ENCODE measurements at places on chromosomes 2 and 18.

DNA sequence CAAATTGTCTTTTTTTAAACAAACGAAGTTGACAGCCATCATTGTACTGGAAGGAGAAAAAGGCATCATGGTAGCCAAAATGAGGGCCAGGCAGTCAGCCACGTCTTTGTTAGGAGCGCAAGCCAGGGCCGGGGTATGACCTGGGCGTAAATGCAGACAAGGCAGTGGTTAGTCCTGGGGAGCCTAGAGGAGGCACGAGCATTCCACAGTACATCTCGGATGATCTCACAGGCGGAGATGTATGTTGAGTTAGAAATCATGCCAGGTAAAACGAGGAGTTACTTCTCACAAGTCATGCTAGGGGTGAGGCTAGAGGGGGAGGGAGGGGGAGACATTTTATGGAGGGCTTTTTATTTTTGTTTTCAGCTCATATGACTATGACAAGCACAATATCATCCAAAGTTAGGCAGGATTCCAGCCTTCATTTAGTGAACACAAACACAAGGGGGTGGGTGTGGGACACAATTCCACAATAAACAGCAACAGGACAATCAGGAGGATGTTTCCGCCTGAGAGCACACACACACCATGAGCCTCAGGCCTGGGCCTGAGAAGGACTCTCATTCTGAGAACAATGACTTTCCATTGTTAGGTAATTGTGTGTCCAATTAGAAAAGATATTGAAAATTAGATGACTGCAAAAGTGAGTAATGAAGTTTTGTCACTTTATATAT lies 64.4 kb upstream of the PGAP1 start:
- DNase-seq, result no peak

- no peak for DNase-seq
Measured at GRCh38 chr2:156464106-156464505, 27.9 kb downstream of the GPD2 start.

GRCh38 chr2:214630402-214631045 lies 179.0 kb downstream of the BARD1 start:
- DNase-seq, result no peak

- DNase-seq, result no peak
Measured at GRCh38 chr2:59538398-59538911, 1015.0 kb downstream of the BCL11A start.

- DNase-seq, result no peak
Measured at GRCh38 chr2:235909358-235909757, 258.8 kb downstream of the GBX2 start.

DNA sequence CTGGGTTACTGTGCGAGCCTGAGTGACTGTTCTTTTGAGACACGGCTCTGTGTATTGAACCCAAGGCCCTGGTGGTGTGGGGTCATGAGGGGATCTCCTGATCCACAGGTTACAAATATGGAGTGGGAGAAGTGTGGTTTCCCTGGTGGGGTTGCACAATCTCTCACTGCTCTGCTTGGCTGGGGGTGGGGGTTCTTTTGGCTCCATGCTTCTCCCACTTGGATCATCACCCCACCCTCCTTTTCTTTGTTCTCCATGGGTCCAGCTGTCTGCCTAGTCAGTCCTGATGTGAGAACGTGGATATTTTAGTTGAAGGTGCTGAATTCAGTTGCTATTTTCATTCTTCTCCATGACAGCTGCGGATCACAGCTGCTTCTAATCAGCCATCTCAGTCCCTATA lies 37.8 kb downstream of the AGPS start:
- no peak for DNase-seq

DNA sequence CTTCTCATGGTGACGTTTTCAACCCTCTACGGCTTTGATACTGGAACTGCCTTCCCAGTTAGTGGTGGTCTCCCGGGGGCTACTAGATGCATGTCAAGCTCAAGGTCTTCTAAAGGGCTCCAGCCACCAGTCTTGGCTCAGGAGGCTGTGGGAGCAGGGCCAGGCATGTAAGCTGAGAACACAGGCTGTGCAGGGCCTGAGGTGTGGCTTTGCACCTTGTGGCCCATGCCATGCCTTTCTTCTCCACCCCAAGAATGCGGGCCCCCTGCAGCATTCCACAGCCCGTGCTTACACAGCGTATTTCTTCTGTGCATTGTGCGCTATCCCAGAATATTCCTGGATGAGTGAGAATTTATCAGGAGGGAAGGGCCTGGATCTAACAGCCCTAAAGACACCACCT lies 144.9 kb downstream of the SEPTIN10 start:
- DNase-seq, result no peak

DNA sequence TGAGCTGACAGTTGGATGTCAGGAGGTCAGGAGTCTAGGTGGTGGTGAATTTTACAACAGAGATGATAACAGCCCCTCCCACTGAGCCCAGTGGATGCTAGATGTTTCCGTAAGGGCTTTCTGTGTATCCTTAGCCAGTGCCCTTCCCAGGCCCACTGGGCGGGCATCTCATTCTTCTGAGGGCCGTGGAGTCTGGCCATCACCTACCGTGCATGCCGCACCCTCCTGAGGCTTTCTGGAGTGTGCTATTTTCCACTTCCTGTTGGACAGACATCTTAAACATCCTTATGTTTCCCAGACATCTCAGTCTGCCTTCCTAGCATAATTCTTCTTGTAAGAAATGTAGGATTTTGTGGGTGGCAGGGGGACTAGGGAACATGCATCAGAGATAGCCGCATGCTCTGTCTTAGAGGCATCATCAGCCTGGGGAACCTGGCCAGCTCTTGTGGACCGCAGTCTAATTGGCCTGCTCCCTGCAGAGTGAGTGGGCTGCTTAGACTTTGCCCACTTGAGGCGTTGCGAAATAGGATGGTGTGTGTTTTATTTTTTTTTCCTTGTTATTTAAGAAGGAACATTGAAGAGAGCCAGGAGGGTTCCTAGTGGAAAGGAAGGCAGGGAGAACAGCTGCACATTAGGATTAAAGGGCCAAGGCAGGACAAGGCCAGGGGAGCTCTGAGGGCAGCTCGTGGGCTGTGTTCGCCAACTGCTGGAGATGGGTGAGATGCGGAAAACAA lies 135.8 kb downstream of the SH3RF3 start:
- no peak for DNase-seq

DNA sequence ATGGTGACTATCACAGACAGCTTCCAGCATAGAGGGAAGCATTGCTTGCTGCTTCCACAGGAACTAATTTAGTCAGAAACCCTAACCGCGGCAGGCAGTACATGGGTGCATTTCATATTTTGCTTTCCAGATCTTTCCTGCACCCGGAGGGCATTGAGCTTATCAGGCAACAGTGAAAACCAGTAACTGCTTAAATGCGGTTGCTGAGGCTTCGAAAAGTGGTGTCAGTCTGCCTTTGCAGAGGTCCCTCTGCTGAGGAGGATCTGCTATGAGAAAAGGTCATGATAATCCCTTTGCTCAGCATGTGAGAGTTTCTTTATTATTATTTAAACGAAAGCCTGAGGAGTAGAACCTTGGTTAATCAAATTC lies 44.6 kb upstream of the ROCK2 start:
- DNase-seq, result no peak

DNA sequence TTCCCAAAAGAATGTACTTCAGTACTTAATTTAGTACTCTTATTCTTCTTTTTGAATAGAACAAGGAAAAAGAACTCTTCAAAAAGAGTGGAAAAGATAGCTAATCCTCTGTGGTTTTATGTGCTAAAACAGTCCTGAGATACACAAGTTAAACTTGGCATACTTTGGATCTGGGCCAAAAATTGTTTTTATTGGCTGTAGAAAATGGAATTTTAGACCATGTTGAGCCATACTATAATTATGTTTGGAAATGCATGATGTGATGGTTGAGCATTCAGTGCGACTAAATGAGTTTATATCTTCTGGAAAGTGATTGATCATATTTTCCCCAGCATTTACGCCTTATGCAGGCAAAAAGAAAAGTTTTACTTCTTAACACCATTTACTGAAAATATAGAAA lies 18.0 kb upstream of the PDE1A start:
- DNase-seq, result no peak

- no peak for DNase-seq
Measured at GRCh38 chr2:238238311-238238765, 1.5 kb downstream of the HES6 start.

DNA sequence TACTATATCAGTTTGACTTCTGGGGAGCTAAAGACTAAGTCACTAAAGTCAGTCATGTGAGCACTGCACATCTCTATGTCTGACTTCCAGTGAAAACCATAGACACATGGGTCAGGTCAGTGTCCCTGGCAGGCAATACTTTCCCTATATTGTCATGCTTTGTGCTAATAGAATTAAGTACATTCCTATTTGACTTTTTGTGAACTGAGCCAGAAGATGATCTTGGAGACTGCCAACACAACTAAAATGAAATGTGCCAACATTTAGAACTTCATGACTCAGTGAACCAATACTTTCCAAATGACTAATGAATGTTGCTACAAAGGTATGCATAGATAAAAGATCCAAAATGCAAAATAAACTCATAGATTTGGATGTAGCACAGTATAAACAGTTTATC lies 820.8 kb upstream of the FAM98A start:
- DNase-seq, result no peak

DNA sequence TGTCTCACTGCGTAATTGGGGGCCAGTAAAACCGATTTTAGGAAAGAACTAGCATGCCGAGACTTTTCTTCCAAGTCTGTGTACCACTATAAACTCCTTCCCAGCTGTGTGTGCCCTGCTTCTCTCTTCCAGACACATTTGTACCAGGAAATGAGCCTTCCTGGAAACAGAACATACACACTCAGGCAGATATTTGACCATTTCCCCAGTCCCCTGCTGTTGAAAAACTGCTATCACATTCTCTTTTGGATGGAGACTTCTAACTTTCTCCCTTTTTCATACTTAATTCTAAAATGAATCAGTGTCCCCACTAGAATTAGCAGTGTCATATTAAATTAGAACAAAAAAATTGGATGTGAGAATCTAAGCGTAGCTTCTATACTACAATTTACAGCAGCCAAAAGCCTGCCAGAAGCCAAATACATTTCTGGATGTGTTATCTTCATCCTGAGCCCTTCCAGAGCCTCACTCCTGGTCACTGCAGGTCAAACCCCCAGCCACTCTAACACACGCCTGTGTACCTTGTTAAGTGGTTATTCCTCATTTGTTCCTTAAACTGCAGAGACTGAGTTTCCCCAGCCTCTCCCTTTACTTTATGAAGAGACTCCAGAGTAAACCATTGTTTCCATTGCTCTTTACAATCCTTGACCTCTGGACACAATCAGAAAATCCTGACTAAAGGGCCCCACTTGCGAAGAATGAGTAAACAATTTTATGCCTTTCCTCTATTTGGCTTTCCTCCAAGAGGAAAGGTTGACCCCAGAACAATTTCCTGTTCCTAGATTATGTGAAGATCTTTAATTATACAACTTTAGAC lies 20.4 kb downstream of the DSG4 start:
- no peak for DNase-seq

GRCh38 chr2:204127238-204127637 lies 190.7 kb downstream of the ICOS start:
- DNase-seq, result no peak

GRCh38 chr18:52339891-52340371 lies at the start of gene DCC:
TSS of gene DCC (plus strand) at chr18:52340197. CDS start at chr18:52340788, 591 bp downstream.
- peak; percentile 70 for DNase-seq

DNA sequence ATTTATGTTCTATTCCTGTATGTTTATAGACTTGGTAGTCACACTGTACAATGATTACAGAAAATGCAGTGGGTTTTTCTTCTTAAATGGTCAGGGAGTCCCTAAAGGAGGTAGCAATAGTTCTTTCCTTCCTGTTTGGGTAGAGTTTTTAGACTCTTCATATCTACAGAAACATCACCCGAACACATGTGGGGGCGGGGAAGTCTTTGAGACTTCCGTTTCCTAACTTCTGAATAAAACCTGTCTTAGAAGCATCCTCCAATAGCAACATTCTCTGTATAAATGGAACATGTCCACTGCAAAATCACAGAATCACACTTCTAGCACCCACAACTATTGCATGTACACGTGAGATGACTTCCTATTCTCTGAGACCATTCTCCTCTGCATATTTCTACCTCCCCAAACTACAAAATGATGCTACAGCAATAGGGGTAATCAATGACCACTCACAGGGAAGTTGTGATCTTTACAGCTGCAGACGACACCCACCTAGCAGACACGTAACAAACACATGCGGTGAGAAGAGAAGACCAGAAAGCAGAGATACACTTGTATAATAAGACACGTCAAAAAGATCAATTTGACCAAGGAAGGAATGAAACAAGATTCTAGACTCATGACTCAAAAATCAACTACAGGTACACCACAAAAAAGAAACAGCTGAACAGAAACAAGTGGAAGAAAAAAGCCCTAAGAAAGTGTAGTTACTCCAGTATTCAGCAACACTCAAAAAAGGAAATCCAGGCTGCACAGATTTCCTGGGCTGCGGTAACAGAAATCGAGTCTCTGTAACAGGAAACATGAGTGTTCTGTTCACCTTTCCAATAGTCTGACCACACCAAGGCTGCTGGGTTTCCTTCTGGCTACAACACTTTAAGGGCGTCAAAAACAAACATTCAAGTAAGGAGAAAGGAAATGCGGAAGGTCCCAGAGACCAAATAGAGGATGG lies 120.4 kb downstream of the ZNF516 start:
- no peak for DNase-seq

DNA sequence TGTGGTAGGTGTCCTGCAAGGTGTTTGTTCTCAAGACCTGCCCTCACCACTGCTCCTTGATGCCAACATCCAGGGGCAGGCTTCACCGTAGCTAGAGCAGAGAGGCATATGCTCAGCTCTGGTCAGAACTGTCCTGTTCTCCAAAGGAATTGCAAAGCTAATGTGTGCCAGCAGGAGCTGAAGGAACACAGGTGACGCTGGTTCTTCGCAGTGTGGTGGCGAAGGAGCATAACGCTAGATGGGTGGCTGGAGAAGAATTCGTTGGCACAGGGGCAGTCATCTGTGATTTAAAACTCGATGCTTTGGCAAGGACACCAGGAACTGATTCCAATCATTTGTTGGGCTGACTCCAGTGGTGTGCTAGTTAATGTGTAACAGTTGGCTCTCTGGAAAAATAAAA lies 11.4 kb upstream of the PER2 start:
- no peak for DNase-seq

DNA sequence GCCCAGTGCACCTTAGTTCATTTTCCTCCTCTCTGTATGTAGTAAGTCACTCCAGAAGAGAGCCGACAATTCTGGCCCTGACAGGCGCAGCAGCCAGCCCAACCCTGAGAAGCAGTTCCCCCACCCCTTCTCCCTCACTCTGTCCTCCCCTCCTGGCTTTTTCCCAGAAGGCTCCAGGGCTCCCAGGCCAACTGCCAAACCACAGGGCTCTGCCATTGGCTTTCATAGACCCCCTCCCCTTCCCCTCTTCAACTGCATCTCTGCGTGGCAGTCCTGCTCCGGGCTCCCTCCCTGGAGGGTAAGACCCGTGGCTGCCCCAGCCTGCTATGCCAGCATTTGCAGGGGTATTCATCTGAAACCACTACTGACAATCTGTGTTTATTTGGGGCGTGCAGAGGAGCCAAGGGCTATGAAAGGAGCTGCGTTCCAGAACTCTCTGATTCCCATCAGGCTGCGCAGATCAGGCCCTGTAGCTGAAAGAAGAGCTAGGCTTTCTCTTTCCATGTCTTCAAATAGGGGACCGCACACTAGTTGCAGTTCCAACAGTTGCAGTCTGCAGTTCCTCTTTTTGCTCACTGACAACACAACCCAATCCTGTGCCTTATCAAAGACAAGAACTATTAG lies 388.6 kb upstream of the TNP1 start:
- DNase-seq, result peak; percentile 95

Measured in NCI-H1694 (cell line).